ENCODE measurements at places on chromosomes 13 and 19.

DNA sequence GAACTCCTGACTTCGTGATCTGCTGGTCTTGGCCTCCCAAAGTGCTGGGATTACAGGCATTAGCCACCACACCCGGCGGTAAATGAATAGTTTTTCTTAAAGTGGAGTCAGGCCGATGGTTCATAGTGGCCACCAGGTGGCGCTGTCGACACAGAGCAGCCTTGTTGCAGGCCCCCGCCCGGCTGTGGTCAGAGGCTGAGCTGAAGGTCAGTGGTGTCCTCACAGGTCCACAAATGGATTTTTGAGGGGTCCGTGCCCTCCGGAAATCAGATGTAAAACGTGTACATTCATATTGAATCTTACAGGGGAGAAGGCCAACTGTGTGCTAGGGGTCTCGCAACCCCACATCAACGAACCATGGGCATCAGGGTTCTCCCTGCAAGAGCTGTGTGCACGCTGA, 13.4 kb upstream of the WDR18 start:
- no peak for DNase-seq

GRCh38 chr13:25463496-25463895, 91.7 kb downstream of the ATP8A2 start:
- DNase-seq, result no peak

GRCh38 chr19:28435551-28436271, 777.2 kb downstream of the UQCRFS1 start:
- no peak for DNase-seq

DNA sequence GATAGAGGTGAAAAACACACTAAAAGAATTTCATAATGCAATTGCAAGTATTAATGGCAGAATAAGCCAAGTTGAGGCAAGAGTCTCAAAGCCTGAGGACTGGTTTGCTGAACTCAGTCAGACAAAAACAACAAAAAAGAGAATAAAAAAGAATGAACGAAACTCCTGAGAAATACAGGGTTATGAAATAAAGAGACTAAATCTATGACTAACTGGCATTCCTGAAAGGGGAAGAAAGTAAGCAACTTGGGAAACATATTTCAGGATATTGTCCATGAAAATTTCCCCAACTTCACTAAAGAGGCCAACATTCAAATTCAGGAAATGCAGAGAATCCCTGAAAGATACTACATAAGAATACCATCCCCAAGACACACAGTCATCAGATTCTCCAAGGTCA, 47.8 kb downstream of the UBL3 start:
- DNase-seq, result no peak

DNA sequence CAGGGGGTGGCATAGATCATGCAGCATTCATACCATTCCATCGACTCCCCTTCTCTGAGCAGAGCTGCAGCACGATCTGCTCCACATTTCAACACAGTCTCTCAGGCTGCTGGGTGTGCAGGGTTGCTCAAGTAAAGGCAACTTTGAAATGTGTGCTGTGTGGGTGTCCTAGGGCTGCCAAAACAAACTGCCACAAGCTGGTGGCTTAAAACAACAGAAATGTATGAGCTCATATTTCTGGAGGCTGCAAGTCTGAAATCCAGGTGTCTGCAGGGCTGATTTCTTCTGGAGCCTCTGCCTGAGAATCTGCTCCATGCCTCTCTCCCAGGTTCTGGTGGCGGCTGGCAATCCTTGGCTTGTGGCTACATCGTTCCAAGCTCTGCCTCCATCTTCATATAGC, 63.7 kb upstream of the WDFY2 start:
- no peak for DNase-seq

DNA sequence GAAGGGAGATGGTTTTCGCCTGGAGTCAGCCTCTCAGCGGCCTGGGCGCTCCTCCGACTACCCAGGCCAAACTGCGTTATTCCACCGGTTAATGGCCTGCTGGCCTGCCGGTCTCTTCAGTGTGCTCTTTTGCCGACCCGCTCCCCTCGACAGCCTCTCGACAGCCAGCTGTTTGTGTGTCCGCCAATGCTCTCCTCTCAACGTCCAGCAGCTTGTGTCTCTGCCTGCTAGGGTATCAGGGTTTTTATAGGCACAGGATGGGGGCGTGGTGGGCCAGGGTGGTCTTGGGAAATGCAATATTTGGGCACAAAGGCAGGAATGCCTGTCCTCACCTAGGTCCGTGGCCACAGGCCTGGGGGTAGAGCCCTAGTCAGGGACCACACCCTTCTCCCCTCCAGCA, 1.5 kb upstream of the ZNF235 start:
- no peak for DNase-seq

- no peak for DNase-seq
These were observed 789.1 kb downstream of the GPC5 start for GRCh38 chr13:92187378-92187989.
